Stimulated activated CD8-positive, alpha-beta memory T cell treated with anti-CD3 and anti-CD28 coated beads, Interleukin-4, amount 100 ng/mL, for 1 hour (primary cell): ENCODE measurements at places on chromosomes 7 and 10.

DNA sequence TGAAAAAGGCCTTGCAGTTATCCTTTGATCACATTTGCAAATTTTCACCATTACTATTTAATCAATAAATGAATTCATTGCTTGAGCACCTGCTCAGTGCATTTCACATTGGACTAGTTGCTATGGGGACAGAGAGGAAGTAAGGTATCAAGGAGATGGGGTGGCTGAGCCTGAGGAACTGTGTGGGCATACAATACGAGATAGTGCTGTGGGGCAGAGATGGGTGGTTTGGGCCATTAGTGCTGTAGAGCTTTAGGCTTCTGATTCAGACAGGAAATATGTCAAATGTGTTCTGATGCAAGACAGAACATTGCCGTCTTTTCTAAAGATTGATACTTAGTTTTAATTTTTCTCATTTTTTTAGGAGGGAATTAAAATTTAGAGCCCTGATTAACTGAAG is 13.2 kb downstream of the ITGB8 start:
- no peak for DNase-seq

- DNase-seq: peak; percentile 33
These were observed 163.0 kb upstream of the KLF14 start for GRCh38 chr7:130896898-130897514.

GRCh38 chr7:133633055-133633454 is 380.2 kb downstream of the EXOC4 start:
- no peak for DNase-seq

- no peak for DNase-seq
These were observed 428.4 kb downstream of the ARL4A start for GRCh38 chr7:13115855-13116254.

- no peak for DNase-seq
These were observed 13.7 kb downstream of the SRGN start for GRCh38 chr10:69101451-69102095.

DNA sequence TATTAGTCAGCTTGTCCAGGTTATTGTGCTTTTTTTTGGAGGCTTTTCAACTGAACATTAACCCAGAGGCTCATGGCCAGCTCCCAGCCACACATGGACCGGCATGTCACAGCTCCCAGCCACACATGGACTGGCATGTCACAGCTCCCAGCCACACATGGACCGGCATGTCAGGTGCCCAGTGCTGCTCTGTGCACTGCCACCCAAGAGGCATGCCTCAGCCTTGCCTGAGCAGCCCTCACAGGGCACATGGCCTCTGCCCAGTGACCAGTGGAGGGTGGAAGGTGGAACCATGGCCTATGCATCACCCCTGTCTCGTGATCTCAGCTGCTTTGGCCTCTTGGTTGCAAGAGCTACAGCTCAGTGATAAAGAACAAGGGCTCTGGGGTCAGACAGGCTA is 119.8 kb downstream of the OAT start:
- no peak for DNase-seq

- DNase-seq: no peak
These were observed 87.3 kb upstream of the TARP start for GRCh38 chr7:38360776-38361175.

- DNase-seq: no peak
These were observed 398.9 kb downstream of the ADRA2A start for GRCh38 chr10:111475720-111476119.

- DNase-seq: no peak
These were observed 68.7 kb upstream of the SP4 start for GRCh38 chr7:21359163-21359562.

DNA sequence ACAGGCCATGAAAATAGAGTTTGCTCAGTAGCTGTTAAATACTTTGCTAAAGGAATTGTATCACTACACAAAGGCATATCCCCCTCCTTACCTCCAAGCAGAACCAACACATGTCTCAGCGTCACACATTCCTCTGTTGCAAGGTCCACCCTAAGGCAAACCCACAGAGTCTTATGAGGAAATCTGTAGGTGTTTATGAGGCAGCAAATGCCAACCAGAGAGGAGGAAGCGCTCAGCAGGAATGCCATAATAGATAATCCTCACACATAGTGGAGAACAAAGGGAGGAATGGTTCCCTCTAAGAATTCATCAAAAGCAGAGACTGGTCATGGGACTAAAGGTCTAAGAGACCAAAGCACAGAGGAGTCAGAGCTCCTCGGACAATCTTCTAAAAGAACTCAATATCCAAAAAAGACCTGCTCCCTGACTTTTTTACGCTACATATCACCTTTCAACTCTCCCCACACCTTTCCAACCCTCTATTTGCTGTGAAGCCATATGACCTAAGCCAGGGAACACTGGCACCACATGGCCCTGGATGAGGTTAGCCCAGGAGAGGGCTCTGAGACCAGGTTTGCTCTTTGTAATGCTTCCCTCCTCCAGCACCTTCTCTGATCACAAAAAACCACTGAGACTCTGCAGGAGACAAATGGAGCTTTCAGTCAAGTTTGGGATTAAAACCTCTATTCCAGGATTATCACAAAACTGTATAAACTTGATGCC is 7.3 kb downstream of the SLC25A13 start:
- no peak for DNase-seq

DNA sequence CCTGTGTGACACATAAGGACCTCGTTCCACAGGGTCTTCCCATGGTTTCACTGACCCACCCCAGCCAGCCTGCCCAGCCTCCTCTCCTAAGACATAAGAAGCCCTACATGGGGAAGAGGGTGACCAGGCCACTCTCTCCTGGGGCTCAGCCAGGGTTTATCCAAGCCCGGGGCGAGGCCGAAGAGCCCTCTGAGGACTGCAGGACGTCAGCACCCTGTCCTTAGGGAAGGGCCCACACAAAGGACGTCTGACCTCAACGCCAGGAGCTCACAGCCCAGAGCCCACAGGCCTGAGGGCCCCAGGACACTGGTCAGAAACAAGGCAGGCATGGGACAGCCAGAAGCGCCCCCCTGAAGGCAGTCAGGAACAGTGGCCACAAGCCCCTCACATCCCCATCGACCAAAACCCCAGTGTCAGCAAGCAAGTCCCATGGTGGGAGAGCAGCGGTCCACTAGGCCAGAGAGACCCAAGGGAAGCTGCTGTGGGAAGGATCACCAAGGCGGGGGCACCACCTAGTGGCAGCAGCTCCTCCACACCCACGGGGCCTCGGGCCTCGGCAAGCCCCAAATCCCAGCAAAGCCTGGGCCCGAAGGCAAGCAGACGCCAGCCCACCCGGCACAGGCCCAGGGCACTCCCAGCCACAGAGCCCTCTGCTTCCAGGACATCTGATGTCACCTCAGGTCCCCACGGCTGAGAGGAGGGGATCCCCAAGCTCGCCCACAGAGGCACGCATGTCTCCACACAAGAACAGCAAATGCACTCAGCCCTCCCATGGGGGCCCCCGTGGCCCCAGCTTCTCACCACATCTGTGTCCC is 23.4 kb downstream of the MAD1L1 start:
- no peak for DNase-seq

- no peak for DNase-seq
These were observed 2.8 kb downstream of the DUSP5 start for GRCh38 chr10:110500515-110500905.

DNA sequence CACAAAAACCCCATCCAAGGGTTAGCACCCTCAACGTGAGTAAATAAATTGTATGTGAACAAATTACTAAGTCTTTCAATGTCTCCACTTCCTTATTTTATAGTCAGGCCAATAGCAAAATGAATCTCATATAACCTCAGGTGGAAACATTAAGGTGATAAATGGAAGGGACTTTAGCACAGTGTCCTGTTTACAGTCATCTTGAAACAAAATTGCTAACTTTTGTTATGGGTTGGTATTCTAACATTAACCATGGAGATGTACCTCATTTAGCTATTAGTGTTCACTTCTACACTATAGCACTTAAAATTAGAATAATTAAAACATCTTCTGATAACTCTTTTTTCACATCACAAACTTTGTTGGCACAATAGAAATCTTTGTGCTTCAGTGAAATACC is 255.8 kb upstream of the CNTNAP2 start:
- DNase-seq: no peak

DNA sequence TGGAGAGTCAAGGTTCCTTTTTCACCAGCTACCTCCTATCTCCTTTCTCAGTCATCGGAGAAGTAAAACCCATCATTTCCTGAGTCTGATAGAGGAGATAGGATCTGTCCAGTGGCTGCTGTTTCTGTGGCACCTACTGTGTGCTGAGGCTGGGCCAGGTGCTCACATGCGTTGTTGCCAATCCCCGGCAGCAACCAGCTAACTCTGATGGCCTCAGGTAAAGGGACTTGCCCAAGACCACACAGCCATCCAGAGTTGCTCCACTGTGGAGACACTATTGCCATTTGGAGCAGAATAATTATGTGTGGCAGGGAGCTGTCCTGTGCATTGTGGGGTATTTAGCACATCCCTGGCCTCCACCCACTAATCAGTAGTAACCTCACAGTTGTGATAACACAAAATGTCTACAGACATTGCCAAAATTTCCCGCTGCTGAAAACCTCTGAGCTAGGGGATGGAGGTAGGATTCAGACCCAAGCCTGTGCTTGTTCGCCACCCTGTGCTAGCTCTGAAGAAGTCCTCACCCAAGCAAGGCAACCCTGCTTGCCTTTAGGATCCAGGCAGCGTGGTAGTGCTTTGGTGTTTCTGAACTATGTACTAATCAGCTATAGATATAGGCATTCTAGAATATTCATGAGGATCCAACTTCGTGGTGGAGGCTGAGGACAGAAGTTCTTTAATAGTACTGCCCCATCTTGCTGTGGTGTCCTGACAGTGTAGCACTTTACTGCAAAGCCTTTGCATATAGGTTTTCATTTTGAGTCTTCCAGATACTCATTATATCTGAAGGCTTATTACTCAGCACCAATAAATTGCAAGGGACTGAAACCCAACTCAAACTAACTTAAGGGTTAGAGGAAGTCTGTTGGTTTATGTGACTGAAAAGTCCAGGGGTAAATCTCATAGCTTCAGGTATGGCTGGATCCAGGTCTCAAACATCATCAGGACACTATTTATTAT is 164.6 kb downstream of the GRK5 start:
- no peak for DNase-seq

GRCh38 chr7:103541026-103541425 is 95.0 kb upstream of the SLC26A5 start:
- DNase-seq: no peak

- no peak for DNase-seq
These were observed 106.2 kb upstream of the SEMA3D start for GRCh38 chr7:85292908-85293576.

- DNase-seq: no peak
These were observed 413.0 kb upstream of the ADARB2 start for GRCh38 chr10:2150288-2150687.

DNA sequence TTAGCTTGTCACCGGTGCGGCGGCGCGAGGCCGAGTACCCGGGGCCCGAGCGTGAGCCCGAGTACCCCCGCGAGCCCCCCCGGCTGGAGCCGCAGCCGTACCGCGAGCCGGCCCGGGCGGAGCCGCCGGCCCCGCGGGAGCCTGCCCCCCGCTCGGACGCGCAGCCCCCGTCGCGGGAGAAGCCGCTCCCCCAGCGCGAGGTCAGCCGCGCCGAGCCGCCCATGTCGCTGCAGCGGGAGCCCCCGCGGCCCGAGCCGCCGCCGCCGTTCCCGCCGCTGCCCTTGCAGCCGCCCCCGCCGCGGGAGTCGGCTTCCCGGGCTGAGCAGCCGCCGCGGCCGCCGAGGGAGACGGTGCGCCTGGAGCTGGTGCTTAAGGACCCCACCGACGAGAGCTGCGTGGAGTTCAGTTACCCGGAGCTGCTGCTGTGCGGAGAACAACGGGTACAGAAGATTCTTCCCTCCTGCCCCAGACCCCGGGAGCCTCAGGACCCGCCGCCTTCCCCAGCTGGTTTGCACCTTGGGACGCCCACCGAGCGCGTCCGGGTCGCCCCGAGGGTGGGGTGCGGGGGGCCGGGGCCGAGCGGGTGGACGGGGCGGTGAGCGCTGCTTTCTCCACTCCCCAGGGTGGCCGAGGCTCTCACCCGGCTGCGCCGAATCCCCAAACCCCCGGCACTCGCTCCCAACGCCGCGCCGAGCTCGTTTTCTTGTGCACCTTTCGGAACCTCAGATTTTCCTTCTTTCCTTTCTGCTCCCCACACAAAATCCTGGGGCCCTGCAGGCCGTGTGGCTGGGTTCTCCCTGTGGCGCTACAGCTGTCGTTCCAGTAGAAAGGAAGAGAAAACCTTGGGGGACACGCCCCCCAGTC is 708 bp downstream of the UBN2 start:
- no peak for DNase-seq

GRCh38 chr10:119263951-119264617 is 56.7 kb downstream of the GRK5 start:
- DNase-seq: no peak

DNA sequence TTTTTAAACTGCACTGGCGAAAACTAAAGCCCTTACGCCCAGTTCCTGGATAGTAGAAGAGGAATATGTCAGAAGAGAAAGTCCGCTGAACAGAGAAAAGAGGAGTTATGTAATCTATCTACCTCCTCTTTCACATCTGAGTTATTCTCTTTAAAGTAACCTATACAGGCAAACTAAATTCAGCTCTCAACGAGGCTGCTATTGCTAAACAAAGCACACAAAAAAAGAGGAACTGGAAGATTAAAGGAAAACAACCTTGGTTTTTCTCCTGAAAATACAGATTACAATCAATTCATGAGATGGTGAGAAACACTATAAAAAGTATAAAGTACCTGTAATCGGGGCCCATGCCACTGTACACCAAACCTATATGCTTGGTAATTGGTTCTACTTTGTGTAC is 5.8 kb downstream of the PSMA2 start:
- DNase-seq: no peak

DNA sequence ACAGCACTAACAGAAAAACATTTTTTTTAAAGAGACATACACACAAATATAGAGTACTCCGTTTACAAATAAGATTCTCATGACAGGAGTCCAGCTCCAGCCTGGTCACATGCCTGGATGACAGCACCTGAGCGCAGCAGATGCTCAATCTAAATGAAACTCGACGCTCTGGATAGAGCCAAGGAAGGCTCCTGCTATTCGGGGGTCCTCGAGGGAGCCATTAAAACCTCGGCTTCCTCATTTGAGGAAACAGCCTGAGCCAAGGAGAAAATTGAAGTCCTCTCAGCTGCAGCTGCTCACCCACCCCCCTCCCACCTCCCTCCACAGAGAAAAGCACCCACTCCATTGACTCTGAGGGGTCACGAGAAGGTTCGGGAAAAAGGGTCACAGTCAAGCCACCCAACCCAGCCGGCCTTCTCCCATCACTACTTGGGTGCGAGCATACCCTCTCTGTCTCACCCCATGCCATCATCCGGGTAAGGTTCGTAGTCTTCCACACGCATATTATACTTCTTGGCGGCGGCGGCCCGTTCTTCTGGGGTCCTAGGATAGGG is 673 bp downstream of the NDUFB8 start:
- no peak for DNase-seq

DNA sequence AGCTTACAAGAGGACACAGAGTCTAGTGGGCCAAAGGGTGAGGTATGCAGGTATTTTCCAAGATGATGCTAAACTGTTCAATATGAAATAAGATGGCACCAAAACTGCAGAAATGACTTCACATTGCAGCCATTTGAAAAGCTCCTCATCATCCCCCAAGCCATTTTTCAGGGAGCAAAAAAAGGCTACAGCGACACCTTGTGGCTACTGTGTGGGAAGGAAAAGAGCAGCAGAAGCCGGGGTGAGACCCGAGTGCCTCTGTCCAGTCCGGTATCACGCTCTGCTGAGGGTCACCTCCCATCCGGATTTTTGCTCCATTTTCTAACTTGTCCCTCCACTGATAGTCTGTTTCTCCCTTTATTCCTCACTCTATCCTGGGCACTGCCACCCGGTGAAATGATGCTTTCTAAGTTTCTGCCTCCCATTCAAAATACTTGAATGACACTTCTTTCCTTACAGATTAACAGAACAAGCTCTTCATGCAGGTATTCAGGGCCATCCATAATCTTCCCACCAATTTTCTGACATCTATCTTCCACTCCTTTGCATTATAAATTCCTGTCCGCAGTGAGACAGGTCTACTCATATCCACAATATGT is 220.2 kb downstream of the DGKI start:
- no peak for DNase-seq
